Activated T-cell treated with anti-CD3 and anti-CD28 coated beads for 4 hours (primary cell): ENCODE measurements at places on chromosomes 4 and X.

DNA sequence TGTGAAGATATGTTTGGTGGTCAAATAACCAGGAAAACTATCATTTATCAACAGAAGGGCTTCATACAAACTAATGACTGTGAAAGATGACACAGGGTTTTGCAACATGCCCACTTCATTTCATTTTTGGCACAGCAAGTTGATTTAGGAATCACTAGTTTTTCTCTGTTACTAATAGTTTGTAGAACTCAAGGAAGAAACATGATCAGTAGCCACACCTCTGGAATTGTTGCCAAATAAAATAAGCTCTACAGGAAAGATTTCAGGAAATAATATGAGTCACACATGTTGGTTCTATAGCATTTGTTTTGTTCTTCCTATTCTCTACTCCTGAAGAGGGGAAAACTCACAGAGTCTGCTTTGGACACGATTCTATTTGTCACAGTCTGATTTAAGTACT is 255.4 kb downstream of the TLL1 start:
- no peak for DNase-seq

- no peak for DNase-seq
These were observed 192.4 kb upstream of the RPL34 start for GRCh38 chr4:108427946-108428485.

GRCh38 chr4:2458546-2459491 is 10.1 kb upstream of the RNF4 start:
- DNase-seq, result no peak

- DNase-seq, result no peak
These were observed 719 bp upstream of the BGN start for GRCh38 chrX:153494061-153494460.

GRCh38 chrX:65976161-65976560 is 63.7 kb downstream of the VSIG4 start:
- DNase-seq, result no peak

- DNase-seq, result no peak
These were observed 43.8 kb upstream of the GPR173 start for GRCh38 chrX:53004811-53005210.

GRCh38 chr4:3725936-3726870 is 40.0 kb upstream of the ADRA2C start:
- DNase-seq, result no peak

- DNase-seq, result no peak
These were observed 102.1 kb downstream of the ASB9 start for GRCh38 chrX:15167826-15168225.

GRCh38 chr4:94032754-94033153 is 174.9 kb upstream of the SMARCAD1 start:
- DNase-seq, result no peak

DNA sequence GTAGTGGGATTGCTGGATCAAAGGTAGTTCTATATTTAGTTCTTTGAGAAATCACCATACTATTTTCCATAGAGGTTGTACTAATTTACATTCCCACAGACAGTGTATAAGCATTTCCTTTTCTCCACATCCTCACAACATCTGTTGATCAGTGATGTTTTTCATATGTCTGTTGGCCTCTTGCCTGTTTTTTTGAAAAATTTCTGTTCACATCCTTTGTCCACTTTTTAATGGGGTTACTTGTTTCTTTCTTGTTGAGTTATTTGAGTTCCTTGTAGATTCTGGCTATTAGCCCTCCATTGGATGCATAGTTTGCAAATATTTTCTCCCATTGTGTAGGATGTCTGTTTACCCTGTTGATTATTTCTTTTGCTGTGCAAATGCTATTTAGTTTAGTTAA is 72.6 kb downstream of the STOX2 start:
- DNase-seq, result no peak
